ENCODE measurements at places on chromosomes 13 and 19. TPM values are rescaled to one million over a fixed set of nuclear protein-coding genes. Genes with fewer than 3 reads are reported as not detected.

The SIGLEC8 gene
- not detected for total RNA-seq

The ZNF728 gene
- not detected for total RNA-seq

The KIR2DL1 gene
- not detected for total RNA-seq

The GNG8 gene
- total RNA-seq: not detected

The THSD8 gene
- total RNA-seq: not detected

The SIGLECL1 gene
- not detected for total RNA-seq

The PEX11G gene
- 2.1 TPM for total RNA-seq

The ICAM4 gene
- 0.40 TPM for total RNA-seq

The SIGLEC10 gene
- total RNA-seq: not detected

The CEACAM16 gene
- total RNA-seq: not detected

The PSG6 gene
- total RNA-seq: not detected

The CERS1 gene
- total RNA-seq: 0.53 TPM

The KLK12 gene
- total RNA-seq: not detected

The ERICH4 gene
- total RNA-seq: not detected

The CCNA1 gene
- 8.3 TPM for total RNA-seq

The ZNF726 gene
- 4.1 TPM for total RNA-seq

The TUBB4A gene
- not detected for total RNA-seq

The JOSD2 gene
- total RNA-seq: 24.2 TPM
